ENCODE measurements at places on chromosomes 3 and 15. TPM values are rescaled to one million over a fixed set of nuclear protein-coding genes. Genes with fewer than 3 reads are reported as not detected.

NEK10 gene
- 0.20 TPM for polyA plus RNA-seq

GABRR3 gene
- not detected for polyA plus RNA-seq

CNTN3 gene
- polyA plus RNA-seq, result 0.29 TPM

KY gene
- 0.44 TPM for polyA plus RNA-seq

ITIH1 gene
- not detected for polyA plus RNA-seq

RASGRF1 gene
- polyA plus RNA-seq, result 9.4 TPM

LXN gene
- 2.1 TPM for polyA plus RNA-seq

All from brain (organoid and tissue), 16 donors.